ENCODE measurements at places on chromosomes 5 and 9. TPM values are rescaled to one million over a fixed set of nuclear protein-coding genes. Genes with fewer than 3 reads are reported as not detected.

- H3K27ac ChIP-seq = no peak overlapping the region
- H3K4me1 ChIP-seq = peaks cover 12% of the 10 kb centered on the region
- no peaks in the 10 kb centered on the region for H3K27me3 ChIP-seq
These were observed 29.8 kb upstream of the HMCN2 start for GRCh38 chr9:130235558-130236435.

MYORG gene
- 1.6 TPM for total RNA-seq

DNA sequence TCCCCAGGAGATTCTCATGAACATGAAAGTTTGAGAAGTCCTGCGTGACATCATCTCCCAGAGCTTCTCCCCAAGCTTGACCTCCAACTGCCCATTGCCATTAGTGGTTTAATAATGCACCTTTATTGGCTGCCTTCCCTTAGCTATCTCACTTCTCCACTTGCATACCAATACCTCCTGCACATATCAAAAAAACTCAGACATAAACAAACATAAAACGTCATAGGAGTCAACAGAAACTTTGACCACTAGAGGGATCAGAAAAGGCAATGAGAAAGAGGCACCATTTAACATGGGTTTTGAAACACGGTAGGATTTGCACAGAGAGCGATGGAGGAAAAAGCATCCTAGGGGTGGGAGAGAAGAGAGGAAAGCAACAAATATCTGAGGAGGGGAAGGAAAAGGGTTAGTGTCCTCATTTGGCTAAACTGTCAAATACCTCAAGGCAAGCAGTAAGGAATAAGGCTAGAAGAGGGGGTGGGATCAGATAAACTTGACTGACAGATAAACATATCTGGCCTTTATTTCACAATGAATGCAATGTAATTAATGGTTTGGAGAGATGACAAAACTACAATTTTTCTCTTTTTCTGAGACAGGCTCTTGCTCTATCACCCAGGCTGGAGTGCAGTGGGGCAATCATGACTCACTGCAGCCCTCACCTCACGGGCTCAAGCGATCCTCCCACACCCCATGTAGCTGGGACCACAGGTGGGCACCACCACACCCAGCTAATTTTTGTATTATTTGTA, 27.0 kb downstream of the GNAQ start:
- no peaks in the 10 kb centered on the region for H3K36me3 ChIP-seq
- H3K4me3 ChIP-seq = no peak overlapping the region
- H3K27me3 ChIP-seq = no peaks in the 10 kb centered on the region
- peaks cover 20% of the 10 kb centered on the region for H3K4me1 ChIP-seq
- no peak overlapping the region for H3K27ac ChIP-seq

- no peaks in the 10 kb centered on the region for H3K36me3 ChIP-seq
- H3K27me3 ChIP-seq = no peaks in the 10 kb centered on the region
- no peak for ATAC-seq
- no peak overlapping the region for H3K27ac ChIP-seq
- no peak overlapping the region for H3K4me3 ChIP-seq
These were observed 221.6 kb upstream of the SLC30A5 start for GRCh38 chr5:68872088-68872839.

TAS2R1 gene
- not detected for total RNA-seq

CDKN2A gene
- total RNA-seq = 4.7 TPM

- H3K36me3 ChIP-seq = no peaks in the 10 kb centered on the region
- H3K4me3 ChIP-seq = no peak overlapping the region
- no peaks in the 10 kb centered on the region for H3K27me3 ChIP-seq
- ATAC-seq = no peak
- no peaks in the 10 kb centered on the region for H3K4me1 ChIP-seq
These were observed 72.7 kb upstream of the ORM1 start for GRCh38 chr9:114250235-114250568.

GRCh38 chr9:120242116-120242811, 337.7 kb downstream of the CDK5RAP2 start:
- no peak overlapping the region for H3K27ac ChIP-seq
- no peak overlapping the region for H3K4me3 ChIP-seq
- no peaks in the 10 kb centered on the region for H3K4me1 ChIP-seq

GRCh38 chr5:142222225-142222865, 102.5 kb downstream of the SPRY4 start:
- H3K36me3 ChIP-seq = no peaks in the 10 kb centered on the region
- H3K27me3 ChIP-seq = no peaks in the 10 kb centered on the region
- no peak overlapping the region for H3K27ac ChIP-seq
- no peak for ATAC-seq

- H3K27ac ChIP-seq = no peak overlapping the region
- H3K4me1 ChIP-seq = no peaks in the 10 kb centered on the region
- H3K4me3 ChIP-seq = no peak overlapping the region
- no peaks in the 10 kb centered on the region for H3K27me3 ChIP-seq
These were observed 55.0 kb downstream of the FRMD3 start for GRCh38 chr9:83483223-83483622.

DNA sequence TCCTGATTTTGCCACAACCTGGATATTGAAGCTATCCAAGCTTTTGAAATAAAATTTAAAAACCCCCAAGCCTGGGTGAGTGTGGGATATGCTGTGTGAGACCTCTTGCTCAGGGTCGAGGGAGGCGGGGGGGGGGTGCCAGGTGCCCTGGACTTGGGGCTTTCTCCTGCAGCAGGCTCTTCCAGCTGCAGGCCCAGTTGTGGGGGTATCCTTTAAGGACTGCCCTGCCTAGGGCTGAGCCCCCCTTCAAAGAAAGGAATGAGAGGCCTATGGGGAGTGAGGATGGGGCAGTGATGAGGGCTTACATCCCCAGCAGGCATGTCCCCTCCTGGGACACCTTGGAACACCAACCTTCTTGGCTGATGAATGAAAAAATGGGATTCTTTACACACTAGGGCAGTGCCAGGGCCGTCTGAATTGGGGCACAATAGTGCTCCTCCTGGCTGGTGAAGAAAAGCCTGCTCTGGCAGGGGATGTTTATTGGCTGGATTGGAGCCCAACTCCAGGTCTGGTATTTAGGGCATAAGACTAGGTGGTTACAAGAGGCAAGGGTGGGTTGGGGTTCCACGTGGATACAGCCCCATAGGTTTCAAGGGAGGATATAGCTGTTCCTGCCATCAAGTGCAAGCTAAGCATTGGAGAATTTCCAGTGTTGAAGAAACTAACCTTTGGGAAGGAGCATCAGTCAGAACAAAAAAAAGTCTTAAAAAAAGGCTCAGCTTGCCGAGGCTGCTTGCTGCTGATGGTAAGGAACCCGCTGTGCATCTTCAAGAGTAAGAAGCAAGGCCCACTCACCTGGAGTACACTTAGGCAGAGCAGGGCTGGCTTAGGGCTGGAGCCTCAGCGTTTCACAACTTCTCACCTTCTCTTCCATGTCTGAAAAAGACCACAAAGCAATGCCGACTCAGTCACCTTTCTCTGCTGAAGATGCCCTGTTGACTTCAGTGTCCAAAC, 7.0 kb downstream of the HNRNPAB start:
- ATAC-seq = no peak
- peaks cover 100% of the 10 kb centered on the region for H3K36me3 ChIP-seq
- H3K4me1 ChIP-seq = peaks cover 33% of the 10 kb centered on the region
- H3K4me3 ChIP-seq = no peak overlapping the region
- no peaks in the 10 kb centered on the region for H3K27me3 ChIP-seq

DNA sequence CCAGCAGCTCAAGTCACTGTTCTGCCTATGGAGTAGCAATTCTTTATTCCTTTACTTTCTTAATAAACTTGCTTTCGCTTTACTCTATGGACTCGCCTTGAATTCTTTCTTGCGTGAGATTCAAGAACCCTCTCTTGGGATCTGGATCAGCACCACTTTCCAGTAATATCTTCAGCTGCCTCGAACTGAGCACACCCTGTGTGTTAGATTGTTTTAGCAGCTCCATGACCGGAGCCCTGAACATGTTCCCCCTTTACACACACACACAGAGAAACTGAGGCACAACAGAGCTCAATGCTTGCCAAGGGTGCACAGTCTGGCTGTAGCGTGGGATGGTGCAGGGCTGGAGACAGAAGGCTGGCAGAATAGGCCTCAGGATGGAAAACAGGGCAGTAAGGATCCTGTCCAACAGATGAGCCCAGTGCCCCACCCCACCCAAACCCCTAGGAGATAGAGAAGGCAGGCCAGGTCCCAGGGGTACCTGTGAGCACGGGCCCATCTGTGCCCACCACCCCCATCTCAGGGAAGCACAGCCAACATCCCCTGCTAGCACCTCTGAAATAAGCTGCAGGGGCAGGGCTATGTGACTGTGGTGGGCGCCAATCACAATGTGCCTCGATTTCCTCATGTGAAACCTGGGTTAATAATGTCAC, 27.9 kb downstream of the BICD2 start:
- H3K27ac ChIP-seq = peak overlapping the region; percentile 25
- H3K4me1 ChIP-seq = peaks cover 43% of the 10 kb centered on the region
- peaks cover 5% of the 10 kb centered on the region for H3K36me3 ChIP-seq
- H3K4me3 ChIP-seq = no peak overlapping the region
- no peaks in the 10 kb centered on the region for H3K27me3 ChIP-seq
- ATAC-seq = no peak

PNPLA7 gene
- 5.1 TPM for total RNA-seq

- no peaks in the 10 kb centered on the region for H3K36me3 ChIP-seq
- no peak overlapping the region for H3K4me3 ChIP-seq
- H3K27ac ChIP-seq = no peak overlapping the region
- no peaks in the 10 kb centered on the region for H3K4me1 ChIP-seq
- peaks cover 16% of the 10 kb centered on the region for H3K27me3 ChIP-seq
These were observed 305.5 kb upstream of the CLINT1 start for GRCh38 chr5:158164296-158165047.

- H3K4me1 ChIP-seq = no peaks in the 10 kb centered on the region
- no peak for ATAC-seq
- H3K27ac ChIP-seq = no peak overlapping the region
- H3K4me3 ChIP-seq = no peak overlapping the region
- no peaks in the 10 kb centered on the region for H3K27me3 ChIP-seq
These were observed 31.1 kb downstream of the GPR151 start for GRCh38 chr5:146484714-146485391.

SLCO4C1 gene
- total RNA-seq = 0.08 TPM

- no peaks in the 10 kb centered on the region for H3K36me3 ChIP-seq
- H3K4me3 ChIP-seq = no peak overlapping the region
- H3K4me1 ChIP-seq = peaks cover 6% of the 10 kb centered on the region
- H3K27me3 ChIP-seq = no peaks in the 10 kb centered on the region
These were observed 17.0 kb downstream of the OR13J1 start for GRCh38 chr9:35852876-35853865.

MARCHF3 gene
- total RNA-seq = 2.3 TPM

- H3K27me3 ChIP-seq = no peaks in the 10 kb centered on the region
- ATAC-seq = peak; percentile 72
- H3K27ac ChIP-seq = peak overlapping the region; percentile 93
- H3K36me3 ChIP-seq = peaks cover 34% of the 10 kb centered on the region
- H3K4me3 ChIP-seq = peak overlapping the region; percentile 67
These were observed 17.8 kb downstream of the LRRC8A start for GRCh38 chr9:128899566-128900322.

SLC6A7 gene
- not detected for total RNA-seq

ARL10 gene
- total RNA-seq = 17.3 TPM

DNA sequence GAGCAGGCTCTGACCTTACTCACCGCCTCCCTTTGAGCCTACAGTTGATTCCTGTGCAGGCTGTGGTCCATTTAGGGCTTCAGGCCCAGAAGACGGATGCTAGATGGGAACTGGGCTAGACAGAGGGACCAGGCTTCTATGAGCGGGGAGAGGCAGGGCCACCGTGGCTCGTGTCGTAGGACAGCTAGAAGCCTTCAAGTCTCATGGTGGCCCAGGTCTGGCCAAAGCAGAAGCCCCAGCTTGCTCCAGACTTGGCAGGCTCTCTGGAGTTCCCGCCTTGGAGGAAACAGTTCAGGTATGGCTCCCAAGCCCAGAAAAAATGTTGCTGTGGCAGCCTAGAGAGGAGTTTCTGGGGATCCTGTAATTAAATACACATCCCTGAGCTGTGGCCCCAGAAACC, 10.9 kb upstream of the NR5A1 start:
- H3K27me3 ChIP-seq = peaks cover 22% of the 10 kb centered on the region
- no peak for ATAC-seq
- no peak overlapping the region for H3K4me3 ChIP-seq
- no peaks in the 10 kb centered on the region for H3K36me3 ChIP-seq

- no peaks in the 10 kb centered on the region for H3K36me3 ChIP-seq
- H3K4me1 ChIP-seq = no peaks in the 10 kb centered on the region
- H3K27me3 ChIP-seq = no peaks in the 10 kb centered on the region
- ATAC-seq = no peak
These were observed 330.1 kb downstream of the ADAMTS6 start for GRCh38 chr5:65151614-65152013.

LCN15 gene
- not detected for total RNA-seq

OR5C1 gene
- total RNA-seq = not detected

GALNT12 gene
- 5.5 TPM for total RNA-seq

DNA sequence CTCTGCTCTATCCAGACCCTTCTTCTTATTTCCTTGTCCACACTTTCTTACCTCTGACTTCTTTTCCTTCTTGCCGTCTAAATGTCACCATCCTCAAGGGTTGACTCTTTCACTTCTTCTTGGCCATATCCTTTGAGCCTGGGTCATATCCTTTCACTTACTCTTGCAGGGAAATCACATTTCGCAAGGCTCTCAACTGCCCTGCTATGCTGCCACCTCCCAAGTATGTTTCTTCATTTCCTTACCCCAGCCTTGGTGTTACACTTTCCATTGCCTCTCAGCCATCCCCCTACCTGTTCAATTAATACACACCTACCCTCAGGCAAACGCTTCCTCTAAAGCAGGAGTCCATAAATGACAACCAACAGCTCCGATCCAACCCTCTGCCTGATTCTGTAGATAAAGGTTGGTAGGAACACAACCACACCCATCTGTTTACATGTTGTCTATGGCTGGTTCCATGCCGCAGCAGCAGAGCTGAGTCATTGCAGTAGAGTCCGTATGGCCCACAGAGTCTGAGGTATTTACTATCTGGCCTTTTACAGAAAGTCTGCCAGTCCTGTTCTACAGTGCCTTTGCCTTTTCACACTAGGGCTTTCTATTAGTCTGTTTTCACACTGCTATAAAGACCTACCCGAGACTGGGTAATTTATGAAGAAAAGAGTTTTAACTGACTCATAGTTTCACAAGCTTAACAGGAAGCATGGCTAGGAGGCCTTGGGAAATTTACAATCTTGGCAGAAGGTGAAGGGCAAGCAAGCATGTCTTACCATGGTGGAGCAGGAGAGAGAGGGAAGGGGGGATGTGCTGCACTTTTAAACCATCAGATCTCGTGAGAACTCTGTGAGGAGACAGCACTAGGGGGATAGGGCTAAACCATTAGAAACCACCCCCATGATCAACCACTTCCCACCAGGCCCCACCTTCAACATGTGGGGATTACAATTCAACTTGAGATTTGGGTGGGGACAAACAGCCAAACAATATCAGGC, 97.9 kb downstream of the SV2C start:
- H3K36me3 ChIP-seq = no peaks in the 10 kb centered on the region
- H3K27me3 ChIP-seq = no peaks in the 10 kb centered on the region
- ATAC-seq = peak; percentile 85
- no peak overlapping the region for H3K4me3 ChIP-seq
- H3K27ac ChIP-seq = no peak overlapping the region

Measured in activated T-helper 17 cell treated with anti-CD3 and anti-CD28 coated beads, Interleukin-2, amount 50 U/mL, for 72 hours (primary cell).